ENCODE measurements at places on chromosomes 11 and 22.

DNA sequence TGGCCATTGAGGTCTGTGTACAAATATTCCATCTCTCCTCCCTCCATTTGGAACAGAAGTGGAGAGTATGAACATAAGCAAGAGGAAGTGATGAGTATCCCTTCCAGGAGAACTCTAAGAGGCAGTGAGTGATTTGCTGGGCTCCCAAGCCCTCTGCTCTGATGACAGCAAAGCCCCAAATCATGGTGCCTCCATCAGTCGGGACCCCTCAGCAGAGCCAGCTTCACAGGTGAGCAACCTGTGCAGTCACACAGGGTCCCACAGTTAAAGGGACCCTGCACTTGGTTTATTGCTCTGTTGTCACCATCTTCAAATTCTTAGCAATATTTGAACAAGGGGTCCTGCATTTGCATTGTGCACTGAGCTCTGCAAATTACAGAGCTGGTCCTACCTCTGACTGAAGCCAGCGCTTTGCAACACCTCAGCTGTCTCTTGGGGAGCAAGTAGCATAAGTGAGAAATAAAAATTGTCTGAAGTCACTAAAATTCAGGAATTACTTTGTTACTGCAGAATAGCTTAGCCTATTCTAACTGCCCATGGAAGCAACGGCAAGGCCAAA, 466.4 kb downstream of the MN1 start:
- H3K4me1 ChIP-seq, result peaks cover 10% of the 10 kb centered on the region
- DNase-seq, result no peak
- H3K27me3 ChIP-seq, result no peaks in the 10 kb centered on the region
- H3K27ac ChIP-seq, result no peak overlapping the region
- H3K36me3 ChIP-seq, result no peaks in the 10 kb centered on the region
- H3K4me3 ChIP-seq, result no peak overlapping the region

DNA sequence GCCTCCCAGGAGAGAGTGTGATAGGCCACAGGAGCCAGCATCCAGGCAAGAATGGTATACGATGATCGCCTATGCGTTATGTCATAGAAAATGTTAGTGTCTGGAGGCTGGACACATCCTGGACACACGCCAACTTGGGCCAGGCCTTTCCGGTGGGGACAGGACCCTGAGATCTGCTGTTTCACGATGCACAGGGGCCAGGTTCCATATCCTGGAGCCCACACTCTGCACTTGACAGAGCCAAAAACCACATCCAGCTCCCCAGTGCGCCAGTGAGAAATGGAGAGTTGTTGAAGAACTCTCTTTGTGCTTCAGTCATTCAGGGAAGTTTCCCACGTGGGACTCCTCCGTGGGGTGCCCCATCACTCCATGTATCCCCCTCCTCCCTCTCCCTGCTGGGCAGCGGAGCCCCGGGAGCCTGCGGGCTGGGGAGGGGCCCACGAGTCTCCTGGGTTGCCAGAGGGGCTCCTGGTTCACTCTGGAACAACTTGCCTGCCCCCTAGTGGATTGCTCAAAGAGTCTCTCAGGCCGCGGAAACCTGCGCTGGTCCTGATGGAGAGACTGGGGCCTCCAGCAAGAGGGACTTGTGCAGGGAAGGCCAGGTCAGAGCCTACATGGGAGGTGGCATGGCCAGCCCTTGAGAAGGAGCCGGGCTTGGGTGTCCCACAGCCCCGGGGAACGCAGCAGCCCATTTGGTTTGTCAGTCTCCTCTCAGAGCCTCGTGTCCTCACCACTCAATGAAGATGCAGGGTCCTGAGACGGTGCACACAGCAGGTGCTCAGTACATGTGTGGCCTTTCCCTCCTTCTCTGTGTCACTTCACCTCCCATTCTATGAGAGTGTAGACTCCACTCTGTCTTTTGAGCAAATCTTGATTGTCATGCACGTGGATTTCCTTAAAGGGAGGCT, 10.2 kb upstream of the LRRC32 start:
- no peaks in the 10 kb centered on the region for H3K4me1 ChIP-seq
- H3K27ac ChIP-seq, result no peak overlapping the region
- no peaks in the 10 kb centered on the region for H3K27me3 ChIP-seq
- no peaks in the 10 kb centered on the region for H3K36me3 ChIP-seq

DNA sequence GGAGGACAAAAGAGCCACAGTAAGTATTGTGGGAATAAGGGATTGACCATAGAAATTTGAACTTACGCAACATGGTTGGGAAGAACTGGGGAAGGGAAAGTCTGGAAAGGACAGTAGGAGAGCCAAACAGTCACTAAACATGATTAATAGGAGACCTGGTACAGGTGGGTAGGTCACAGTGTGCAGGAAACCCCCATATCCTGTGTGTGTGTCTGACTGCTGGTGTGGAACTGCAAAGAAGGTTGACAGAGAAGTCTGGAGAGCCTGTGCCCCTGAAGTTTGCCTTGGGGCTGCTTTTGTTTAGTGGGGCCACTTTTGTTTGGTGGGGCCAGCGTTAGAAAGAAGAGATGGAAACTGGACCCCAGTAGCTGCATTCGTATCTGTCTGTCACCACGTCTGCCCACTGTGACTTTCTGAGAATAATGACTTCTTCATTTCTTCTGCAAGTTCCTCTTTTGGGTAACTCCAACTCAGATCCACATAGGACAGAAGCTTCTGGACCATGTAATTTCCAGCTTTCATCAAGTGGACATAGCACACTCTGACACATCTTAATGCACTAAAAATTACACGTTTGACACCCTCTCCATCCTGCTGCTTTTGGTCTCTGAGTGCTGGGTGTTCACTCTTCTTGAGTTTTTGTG, 126.8 kb upstream of the RAG2 start:
- no peak overlapping the region for H3K4me3 ChIP-seq
- H3K27me3 ChIP-seq, result peaks cover 3% of the 10 kb centered on the region
- H3K36me3 ChIP-seq, result no peaks in the 10 kb centered on the region
- DNase-seq, result no peak
- H3K27ac ChIP-seq, result no peak overlapping the region

DNA sequence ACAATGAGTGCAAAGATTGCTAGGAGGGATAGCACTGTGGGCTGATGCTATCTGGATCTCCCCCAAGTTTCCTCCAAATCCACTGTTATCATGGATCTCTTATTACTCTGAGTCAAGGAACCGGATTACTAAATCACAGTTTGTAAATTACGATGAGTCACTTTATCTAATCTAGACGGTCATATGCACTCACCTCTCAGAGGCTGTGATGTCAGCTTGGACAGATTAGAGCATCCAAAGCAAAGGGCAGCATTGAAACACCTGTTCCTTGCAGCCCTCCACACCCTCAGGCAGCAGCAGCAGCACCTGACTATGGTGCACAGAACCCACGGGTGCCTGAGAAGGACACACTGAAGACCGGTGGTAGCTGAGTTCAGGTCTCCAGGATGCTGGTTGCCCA, 14.0 kb upstream of the POU2AF1 start:
- no peak overlapping the region for H3K4me3 ChIP-seq
- DNase-seq, result no peak
- H3K27ac ChIP-seq, result no peak overlapping the region
- H3K4me1 ChIP-seq, result peaks cover 9% of the 10 kb centered on the region
- no peaks in the 10 kb centered on the region for H3K27me3 ChIP-seq
- H3K36me3 ChIP-seq, result no peaks in the 10 kb centered on the region

DNA sequence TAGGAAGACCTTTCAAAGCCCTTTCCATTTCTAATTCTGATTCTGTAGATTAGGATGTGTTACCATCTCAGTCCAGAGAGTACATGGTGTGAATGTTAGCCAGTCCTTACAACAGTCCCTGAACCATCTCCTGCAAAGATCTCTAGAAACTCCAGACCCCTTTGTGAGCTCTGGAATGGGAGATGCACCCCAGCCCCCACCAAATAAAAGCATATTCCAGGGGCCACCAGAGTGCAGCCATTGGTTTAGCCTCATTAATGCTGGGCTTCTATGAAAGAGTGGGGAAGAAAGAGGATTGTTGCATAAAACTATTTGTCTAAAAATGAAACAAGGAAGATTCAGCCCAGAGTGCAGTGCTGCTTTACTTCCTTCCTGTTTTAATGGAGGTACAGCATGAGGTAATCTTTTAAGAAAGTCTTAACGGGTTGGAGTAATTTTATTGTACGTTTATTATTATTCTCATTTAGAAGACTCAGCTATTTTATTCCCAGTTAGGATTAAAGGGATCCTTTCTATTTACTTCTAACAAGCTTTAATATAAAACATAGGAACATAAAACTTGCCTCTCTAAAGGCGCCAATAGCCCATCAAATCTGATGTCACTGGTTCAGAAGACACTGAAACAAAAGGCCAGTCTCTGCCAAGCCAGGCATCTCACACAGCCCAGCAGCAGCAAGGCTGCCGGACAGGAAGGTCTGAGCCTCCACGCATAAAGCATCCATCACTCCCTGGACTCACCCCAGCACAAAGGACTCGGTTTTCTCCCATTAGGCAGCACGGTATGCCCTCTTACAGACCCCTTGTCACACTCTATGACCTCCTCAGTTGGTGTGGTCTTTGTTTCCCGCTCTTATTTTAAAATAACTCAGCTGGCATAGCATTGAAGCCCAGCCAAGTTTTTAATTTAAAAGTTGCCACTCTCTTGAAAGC, 203.9 kb upstream of the BLID start:
- DNase-seq, result no peak
- H3K27me3 ChIP-seq, result no peaks in the 10 kb centered on the region
- no peak overlapping the region for H3K4me3 ChIP-seq
- no peaks in the 10 kb centered on the region for H3K36me3 ChIP-seq
- H3K4me1 ChIP-seq, result no peaks in the 10 kb centered on the region

DNA sequence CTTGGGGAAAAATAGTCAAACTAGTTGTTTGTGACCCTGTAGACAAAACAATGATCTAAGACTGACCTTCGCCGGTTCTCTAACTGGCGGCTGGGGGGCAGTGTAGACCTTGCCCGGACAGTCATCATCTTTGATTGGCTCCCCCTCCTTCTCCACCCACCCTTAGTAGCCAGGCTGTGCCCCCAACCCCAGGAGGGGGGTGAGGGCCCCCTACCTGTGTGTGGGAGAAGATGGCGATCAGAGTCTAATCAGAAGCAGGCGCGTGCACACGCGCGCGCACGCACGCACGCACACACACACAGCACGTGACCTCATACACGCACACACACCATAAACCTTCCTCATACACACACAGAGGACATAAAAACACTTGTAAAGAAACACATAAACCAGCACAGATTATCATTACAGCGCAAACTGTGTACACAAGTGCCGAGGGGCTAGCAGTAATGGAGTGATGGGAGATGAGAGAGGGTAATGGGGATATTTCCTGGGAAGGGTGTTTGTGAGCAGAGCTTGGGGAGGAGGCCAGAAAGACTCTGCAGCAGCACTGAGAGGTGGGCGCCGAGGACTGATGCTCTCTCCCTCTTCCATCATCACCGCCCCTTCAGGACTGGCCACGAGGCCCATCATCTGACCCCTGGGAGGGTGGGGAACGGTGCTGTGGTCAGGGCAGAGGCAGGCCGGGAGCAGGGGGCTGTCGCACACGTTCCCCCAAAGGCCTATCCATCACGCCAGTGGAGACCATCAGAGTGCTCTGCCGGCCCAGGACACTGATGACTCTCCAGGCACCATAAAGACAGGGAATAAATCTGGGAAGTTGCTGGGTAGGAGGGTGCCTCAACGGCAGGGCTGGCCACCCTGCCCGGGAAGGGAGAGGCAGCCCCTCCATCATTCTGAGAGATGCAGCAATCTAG, 12.2 kb downstream of the NECTIN1 start:
- no peak for DNase-seq
- no peak overlapping the region for H3K27ac ChIP-seq
- no peaks in the 10 kb centered on the region for H3K27me3 ChIP-seq
- H3K4me3 ChIP-seq, result no peak overlapping the region
- H3K36me3 ChIP-seq, result peaks cover 40% of the 10 kb centered on the region

DNA sequence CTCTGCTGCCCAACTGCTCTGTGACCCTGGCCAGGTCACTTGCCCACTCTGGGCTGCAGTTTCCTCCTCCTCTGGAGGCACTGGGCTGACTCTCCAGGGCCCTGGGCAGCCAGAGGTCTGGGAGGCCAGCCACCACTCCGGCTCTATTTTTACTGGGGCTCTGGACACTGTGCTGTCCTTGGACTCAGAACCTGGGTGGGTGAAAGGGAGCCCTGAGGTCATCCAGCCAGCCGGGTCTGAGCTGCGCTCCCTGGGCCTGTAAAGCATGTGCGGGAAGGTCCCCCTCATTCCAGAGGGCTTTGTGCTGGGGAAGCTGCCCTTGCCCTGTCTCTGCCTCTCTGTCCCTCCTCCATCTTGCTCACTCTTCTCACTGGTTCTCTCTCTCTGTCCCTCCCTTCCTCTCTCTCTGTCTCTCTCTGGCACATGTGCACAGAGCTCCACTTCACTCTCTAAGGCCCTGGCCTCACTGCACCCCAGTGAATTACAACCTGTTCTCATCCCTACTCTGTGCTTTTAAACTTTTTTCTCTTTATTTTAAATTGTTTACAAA, 24.6 kb downstream of the MB start:
- no peak for DNase-seq
- H3K27ac ChIP-seq, result no peak overlapping the region
- no peaks in the 10 kb centered on the region for H3K27me3 ChIP-seq
- H3K4me3 ChIP-seq, result no peak overlapping the region
- peaks cover 9% of the 10 kb centered on the region for H3K4me1 ChIP-seq
- no peaks in the 10 kb centered on the region for H3K36me3 ChIP-seq

- no peaks in the 10 kb centered on the region for H3K27me3 ChIP-seq
- no peak overlapping the region for H3K27ac ChIP-seq
- no peak overlapping the region for H3K4me3 ChIP-seq
- H3K36me3 ChIP-seq, result no peaks in the 10 kb centered on the region
- DNase-seq, result no peak
Measured at GRCh38 chr11:119810478-119811232, 81.7 kb upstream of the NECTIN1 start.

DNA sequence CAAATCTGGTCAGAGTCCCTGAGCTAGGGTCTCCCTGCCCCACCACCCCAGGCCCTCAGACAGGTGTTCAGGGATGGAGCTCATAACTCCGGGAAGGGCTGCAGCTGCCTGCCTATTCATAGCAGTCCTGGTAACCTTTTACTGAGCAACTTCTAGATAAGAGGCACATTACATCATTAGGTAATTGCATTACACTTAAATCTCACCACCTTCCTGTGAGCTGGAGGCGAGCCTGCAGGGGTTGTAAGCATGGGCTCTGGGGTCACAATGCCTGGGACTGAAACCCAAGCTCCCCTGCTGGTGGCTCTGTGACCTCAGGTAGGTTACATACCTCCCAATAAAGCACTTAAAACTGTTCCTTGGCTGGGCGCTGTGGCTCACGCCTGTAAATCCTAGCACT, 22.5 kb downstream of the TP53I11 start:
- no peaks in the 10 kb centered on the region for H3K27me3 ChIP-seq
- no peak overlapping the region for H3K27ac ChIP-seq
- no peaks in the 10 kb centered on the region for H3K4me1 ChIP-seq
- no peak for DNase-seq
- no peak overlapping the region for H3K4me3 ChIP-seq

All from RWPE2 (cell line).